Left lobe of liver (tissue), 2 donors: ENCODE measurements at places on chromosomes 3 and 15.
A peak's percentile ranks its signal among the peaks of the same experiment; 100 is the strongest.

- DNase-seq, result no peak
These were observed 44.1 kb downstream of the TNIK start for GRCh38 chr3:171416061-171416460.

DNA sequence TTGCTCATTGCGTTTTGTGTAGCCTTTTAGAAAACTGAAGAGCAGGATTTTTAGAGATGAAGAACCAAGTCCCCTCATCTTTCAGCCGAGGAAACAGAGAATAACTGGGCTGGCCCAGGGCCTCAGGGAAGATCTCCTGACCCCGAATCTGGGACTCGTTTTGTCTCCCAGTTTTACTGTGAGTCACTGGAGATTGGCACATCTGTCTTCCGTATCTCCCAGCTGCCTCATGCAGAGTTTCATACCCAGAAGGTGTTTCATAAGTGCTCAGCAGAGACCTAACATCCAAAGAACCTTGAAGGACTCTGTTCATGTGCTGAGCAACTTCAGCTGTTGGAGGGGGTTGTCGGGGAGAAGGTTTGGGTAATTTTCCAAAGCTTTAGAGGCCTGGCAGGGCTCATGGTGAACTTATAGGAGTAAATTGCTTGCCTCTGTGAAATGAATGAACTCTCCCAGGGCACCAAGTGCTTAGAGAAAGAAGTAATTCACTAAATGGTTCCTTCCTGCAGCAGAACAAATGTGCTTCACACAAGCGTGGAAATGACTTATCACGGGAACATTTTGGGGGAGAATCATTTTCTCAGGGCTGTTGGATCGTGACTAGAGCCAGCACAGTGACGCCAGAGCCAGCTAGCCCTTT lies 121.4 kb downstream of the FAM43A start:
- no peak for DNase-seq

- no peak for DNase-seq
These were observed 84.3 kb upstream of the SPATA16 start for GRCh38 chr3:173225351-173225750.

DNA sequence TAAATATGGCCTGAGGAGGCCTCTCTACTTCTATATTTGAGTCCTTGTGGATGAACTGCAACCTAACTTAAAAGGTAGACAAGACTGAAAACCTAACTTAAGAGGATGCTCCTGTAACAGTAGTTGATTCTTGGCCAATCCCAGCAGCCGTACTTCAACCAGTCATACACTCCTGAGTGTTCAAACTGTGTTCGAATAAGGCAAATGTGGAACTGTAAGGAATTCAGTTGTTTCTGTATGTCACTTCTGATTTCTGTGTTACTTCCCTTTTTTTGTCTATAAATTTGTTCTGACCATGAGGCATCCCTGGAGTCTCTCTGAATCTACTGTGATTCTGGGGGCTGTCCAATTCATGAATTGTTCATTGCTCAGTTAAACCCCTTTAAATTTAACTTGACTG lies 20.5 kb downstream of the GALK2 start:
- no peak for DNase-seq

DNA sequence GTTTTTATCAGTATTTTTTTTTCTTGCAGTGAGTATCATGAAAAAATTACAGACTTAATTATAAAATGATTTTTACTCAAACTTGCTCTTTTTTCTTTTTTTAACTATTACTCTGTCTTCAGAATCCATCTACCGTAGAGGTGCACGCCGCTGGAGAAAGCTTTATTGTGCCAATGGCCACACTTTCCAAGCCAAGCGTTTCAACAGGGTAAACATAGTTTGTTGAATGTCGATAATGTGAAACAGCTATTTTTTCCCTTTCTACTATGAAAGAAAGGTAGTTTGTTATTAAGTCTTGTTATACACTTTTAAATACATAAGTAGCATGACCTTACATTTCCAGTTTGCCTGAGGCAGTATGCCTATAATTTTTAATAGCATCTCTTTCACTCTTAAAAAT lies 45.6 kb downstream of the PRKCI start:
- no peak for DNase-seq

DNA sequence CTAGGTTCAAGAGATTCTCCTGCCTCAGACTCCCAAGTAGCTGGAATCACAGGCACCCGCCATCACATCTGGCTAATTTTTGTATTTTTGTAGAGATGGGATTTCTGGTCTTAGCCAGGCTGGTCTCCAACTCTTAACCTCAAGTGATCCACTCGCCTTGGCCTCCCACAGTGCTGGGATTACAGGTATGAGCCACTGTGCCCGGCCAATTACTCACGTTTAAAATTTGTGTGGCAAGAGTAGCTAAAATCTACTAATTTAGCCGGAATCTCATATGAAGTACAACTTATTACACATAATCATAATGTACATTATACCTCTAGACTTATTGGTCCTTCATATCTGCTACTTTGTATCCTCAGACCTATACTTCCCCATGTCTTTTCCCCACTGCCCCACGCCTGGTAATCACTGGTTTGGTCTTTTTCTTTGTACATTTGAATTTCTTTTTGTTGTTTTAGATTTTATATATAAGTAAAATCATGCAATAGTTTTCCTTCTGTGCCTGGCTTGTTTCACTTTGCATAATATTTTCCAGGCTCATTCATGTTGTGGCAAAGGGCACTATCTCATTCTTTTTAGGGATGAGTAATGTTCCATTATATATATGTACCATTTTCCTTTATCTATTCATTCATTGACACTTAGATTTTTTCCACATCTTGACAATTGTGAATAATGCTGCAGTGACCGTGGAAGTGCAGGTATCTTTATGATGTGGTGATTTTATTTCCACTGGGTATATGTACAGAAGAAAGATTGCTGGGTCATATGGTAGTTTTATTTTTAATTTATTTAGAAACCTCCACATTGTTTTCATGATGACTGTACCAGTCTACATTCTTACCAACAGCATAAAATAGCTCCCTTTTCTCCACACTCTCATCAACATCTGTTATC lies 605.0 kb upstream of the CBLB start:
- DNase-seq, result no peak

DNA sequence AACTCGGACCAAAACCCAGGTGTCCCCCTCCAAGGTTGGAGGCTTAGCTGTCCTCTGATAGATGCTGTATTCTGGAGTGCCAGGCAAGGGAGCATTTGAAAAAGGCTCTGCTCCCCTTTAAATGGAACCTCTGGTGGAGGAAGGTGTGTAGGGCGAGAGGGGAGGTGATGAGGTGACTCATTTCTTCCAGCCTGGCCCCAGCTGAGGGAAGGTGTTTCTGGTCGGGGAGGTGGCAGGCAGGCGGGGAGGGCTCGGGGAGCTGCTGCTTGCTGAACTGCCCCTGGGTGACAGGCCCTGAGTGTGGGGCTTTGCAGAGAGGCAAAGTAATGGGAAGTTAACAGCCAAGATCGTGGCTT lies 18.8 kb downstream of the PSTPIP1 start:
- no peak for DNase-seq

GRCh38 chr3:112333381-112334317 lies 693 bp downstream of the CD200 start:
- DNase-seq, result no peak

GRCh38 chr3:93906245-93906644 lies 67.5 kb downstream of the PROS1 start:
- no peak for DNase-seq

- no peak for DNase-seq
These were observed at the start of gene APOD for GRCh38 chr3:195583831-195584542. Gene APOD, minus strand, starts transcription at chr3:195583940. Its CDS starts 4,479 bp downstream, at chr3:195579461.

- no peak for DNase-seq
These were observed 1044.2 kb downstream of the AGBL1 start for GRCh38 chr15:87123676-87124382.

GRCh38 chr3:124320976-124321375 lies 329.1 kb upstream of the ROPN1 start:
- DNase-seq, result no peak

DNA sequence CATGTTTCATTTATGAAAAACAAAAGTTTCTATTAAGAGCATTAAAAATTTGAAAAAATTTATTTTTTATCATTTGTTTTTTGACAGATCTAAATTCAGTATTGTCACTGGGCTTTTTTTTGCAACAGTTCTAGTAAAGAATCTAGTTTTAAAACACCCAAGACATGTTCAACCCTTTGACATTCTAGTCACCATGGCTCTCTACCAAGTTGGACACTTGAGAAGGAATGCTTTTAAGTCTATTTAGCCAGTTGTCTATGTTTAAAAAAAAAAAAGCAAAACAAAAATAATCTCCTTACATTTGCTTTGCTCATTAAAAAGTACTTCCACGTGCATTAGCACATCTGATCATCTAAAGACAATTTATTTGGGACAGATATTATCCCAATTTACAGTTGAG lies 417.5 kb downstream of the RSL24D1 start:
- no peak for DNase-seq

DNA sequence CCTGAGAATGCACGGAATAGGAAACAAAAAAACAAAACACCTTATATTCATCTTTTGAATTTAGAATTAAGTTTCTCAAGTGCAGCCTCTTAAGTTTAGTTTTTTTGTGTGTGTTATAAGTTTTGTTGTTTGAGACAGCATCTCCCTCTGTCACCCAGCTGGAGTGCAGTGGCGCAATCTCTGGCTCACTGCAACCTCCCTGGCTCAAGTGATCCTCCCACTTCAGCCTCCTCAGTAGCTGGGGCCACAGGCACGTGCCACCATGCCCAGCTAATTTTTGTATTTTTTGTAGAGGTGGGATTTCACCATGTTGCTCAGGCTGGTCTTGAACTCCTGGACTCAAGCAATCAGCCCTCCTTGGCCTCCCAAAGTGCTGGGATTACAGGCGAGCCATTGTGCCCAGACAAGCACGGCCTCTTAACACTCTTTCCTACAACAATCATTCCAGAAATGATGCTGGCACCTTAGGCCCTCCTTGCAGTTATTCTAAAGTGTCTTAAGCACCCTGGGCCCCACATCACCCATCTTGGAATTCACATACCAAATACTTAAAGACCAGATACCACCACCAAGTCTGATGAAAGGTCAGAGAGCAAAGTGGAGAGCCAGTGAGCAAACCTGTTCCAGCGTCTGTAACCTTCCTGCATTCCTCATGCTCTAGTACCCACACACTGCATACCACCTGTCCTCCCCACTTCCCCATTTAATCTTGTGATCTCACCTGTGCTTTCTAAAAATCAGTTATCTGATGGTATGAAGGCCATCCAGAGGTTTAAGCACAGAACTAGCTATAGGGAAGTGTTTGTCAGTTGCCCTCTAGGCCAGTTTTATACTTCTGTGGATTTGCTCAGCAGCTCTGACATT lies 6.9 kb upstream of the SPG11 start:
- no peak for DNase-seq

GRCh38 chr3:129867506-129868124 lies 25.9 kb downstream of the TMCC1 start:
- no peak for DNase-seq

DNA sequence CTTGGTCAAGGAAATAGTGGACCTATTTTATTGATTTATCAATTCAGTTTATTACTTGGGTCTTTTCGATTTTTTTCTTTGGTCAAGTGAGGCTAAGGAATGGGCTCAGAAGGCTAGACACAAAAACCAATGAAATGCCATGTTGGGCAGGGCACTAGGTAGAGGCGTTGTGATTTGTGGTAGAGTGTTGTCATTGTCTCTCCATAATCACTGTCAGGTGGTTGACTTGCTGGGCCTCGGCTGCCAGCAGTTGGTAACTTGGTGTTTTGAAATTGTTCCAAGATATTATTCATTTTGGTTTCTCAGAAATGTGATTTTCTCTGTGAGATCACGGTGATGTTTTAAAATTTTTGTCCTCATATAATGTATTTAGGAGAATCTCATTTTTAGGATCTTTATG lies 173.6 kb downstream of the KLHL25 start:
- no peak for DNase-seq

DNA sequence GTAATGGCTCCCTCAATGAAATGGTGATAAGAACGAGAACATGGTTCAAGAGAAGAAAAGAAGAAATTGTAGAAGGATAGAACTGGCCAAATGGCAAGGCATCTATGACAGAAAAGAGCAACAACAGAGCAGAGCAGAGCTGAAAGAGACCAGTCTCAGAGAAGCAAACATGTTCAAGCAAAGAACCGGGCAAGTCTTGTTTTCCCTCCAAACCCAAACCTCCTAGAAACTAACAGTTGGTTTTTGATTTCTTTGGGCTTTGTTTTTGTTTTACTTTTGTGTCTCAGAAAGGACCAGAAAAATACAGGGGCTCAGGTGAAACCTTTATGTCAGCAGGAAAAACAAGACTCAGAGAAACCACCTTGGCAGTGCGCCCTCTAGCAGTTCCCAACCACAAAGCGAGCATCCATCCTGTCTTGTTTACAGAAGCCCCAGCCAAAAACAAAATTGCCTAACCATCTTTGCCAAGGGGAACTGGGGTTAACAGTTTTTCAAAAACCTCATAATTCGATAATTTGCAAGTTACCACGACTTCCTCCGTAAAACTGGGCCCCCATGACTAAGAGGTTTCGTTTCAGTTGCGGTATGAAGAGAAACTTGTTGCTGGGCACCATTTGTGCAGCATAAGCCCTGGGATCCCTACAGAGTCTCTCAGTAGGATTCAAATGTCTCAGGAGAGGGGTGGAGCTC lies 159.2 kb upstream of the SLC24A5 start:
- no peak for DNase-seq

DNA sequence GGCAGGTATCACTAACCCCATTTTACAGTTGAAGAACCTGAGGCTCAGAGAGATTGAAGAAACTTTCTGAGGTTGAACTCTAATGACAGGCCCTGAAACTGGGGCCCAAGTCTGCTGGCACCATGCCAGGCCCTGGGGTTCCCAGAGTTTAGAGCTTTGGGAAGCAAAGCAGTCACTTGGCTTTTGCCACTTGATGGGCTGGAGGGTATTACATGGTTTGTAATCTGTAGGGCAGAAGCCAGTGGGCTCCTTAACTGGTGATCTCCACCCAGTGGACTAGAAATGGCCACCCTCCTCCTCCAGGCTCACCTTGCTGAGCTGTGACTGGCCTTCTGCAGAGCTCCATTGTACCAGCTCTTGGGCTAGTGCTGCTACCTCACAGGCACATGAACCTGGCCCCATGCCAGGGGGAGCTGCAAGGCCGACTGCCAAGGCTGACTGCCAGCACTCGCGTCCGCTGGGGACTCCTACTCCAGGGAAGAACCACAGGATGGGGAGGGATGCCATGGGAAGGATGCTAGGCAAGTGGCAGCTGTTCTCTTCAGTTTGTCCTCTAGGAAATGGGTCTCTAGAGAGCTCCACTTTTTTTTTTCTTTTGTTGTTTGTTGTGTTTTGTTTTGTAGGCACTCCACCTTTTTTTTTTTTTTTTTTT lies 104.8 kb downstream of the ETFA start:
- peak; percentile 88 for DNase-seq

- DNase-seq, result no peak
These were observed 100.0 kb upstream of the DLG1 start for GRCh38 chr3:197398286-197398878.

- DNase-seq, result no peak
These were observed 149.9 kb downstream of the CFAP20DC start for GRCh38 chr3:58899953-58900298.

DNA sequence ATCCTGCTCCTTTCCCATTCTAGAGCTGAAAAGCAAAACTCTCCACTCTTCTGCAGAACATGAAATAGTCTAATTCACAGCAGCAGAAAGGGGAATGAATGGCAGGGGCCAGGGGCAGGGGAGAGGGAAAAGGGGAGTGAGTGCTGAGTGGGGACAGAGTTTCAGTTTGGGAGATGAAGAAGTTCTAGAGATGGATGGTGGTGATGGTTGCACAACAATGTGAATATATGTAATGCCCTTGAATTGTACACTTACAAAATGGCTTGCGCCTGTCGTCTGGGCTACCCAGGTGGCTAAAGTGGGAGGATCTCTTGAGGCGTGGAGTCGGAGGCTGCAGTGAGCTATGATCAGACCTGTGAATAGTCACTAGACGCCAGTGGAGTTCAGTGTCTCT lies 78.5 kb upstream of the MEF2A start:
- DNase-seq, result no peak
